ENCODE measurements at places on chromosomes 16 and 17.

GRCh38 chr16:3173892-3174617, 13.9 kb upstream of the OR1F1 start:
- no peak for DNase-seq

- DNase-seq, result no peak
Measured at GRCh38 chr17:45432405-45433158, at the start of gene ARHGAP27. Gene ARHGAP27 (minus strand): TSS chr17:45432870. CDS start chr17:45430279, 2,591 bp downstream.

GRCh38 chr17:37024181-37024637, 75.5 kb downstream of the AATF start:
- no peak for DNase-seq

DNA sequence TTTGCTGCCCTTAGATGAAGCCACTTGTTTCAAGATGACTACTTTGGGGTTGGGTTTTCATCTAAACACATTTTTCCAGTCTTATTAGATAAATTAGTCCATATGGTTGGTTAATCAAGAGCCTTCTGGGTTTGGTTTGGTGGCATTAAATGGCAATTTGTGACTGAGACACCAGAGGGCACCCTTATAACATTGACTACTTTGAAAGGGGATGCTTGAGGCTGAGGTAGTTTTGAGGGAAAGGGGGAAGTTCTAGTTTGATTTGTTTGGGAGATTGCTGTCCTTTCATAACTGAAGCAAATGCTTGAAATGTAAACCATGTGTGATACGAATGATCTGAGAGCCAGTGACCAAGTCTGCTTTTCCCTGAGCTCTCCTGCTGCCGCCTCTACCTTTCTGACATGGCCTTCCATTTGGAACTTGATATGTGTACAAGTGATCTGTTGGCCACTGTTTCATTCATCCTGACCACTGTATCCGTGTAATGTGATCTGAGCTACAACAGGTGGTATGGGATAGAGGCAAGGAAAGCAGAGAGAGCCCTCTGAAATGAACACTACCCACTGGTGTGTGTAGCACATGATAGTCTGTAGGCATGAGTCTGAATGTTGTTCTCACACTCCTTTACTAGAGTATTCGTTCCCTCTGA, 5.8 kb upstream of the RARA start:
- peak; percentile 43 for DNase-seq

- no peak for DNase-seq
Measured at GRCh38 chr16:12891836-12892235, 9.6 kb upstream of the SHISA9 start.

DNA sequence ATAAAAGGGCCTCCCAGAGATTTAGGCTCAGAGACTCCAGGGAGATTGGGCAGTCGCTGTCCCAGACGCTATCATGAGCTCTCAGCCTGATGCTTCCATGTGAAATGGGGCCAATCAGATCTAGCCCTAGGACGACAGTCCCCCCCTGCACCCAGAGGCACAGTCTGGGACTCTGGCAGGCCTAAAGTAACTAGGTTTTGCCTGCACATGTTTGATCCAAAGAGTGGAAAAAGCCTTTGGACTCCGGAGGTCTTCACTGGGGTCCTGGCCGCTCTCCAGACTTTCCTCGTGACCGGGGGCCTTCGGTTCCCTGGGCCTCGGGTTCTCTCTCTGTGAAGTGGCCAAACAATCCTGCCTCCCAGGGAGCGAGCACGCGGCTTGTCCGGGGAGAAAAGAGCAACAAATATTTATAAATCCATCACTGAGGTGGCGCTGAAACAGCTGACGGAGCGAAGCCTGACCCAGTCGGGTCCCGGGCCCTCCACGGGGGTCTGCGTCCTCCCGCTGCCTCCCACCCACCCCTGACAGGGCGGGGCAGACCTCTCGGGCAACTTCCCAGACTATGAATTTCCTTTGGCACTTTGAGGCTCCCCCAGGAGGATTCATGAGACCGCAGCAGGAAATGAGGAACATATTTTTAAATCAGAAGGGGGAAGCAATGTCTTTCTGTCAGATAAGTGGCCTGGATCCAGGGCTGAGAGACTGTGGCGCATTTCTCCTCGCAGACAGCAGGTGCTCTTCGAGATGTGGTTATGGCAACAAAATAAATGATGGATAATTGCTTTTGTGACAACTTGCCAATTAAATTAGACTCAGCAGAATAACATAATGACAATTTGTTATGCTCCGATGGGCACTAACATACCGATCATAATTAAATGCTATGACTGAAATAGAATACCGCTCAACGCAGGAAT, 38.9 kb downstream of the MRPS23 start:
- no peak for DNase-seq

DNA sequence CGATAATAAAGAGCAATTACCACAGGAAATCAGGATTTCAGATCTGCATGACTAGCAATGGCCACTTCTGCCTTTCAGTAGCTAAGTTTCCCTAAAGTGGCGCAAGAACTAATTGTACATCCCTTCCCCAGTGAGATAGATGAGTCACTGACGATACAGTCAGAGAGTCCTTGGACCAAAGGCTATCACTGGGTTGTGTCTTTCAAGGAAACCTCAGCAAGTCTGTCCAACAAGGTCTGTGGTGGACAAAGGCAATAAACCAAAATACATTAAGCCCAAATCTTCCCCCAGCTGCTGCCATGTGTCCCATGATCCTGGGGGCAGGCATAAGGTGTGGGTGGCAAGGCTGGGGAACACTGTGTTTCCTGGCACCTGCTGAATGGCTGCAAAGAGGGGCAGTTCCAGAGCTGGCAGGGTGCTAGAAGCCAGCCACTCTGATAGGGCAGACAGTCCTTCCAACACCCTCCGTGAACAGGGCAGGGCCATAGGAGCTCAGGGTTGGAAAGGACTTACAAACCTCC, 20.5 kb upstream of the MTMR4 start:
- no peak for DNase-seq

DNA sequence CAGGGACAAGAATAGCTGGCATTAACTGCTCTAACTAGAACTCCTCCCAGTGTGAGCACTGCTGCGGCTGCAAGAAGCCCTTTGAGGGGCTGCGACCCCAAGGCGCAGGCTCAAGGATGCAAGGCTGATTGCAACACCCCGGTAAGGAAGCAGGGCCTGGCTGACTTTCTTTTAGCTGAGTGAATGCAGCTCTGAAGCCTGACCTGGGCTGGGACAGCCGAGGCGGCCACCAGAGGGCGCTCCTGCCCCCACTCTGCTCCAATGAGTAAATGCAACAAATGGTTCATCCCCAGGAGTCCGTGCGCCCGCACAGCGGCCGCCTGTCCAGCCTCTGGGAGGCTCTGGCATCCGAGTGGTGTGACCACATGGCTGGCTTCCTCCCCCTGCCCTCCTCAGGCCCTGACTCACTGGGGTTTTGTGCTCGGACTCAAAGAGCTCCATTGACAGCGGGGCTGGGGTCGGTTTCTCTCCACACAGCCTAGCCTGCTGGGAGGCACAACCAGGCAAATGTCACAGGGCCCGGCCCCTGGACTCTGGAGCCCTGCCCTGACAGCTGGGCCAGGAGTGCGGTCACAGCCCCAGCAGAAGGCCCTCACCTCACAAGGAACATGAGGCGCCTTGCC, at the start of gene SMIM5:
SMIM5 (plus strand) TSS at position 572 of the 623 bp plus-strand sequence. CDS start 6,768 bp downstream, outside the sequence.
- peak; percentile 86 for DNase-seq

- DNase-seq, result peak; percentile 75
Measured at GRCh38 chr17:44350733-44351226, 5.7 kb downstream of the GRN start.

DNA sequence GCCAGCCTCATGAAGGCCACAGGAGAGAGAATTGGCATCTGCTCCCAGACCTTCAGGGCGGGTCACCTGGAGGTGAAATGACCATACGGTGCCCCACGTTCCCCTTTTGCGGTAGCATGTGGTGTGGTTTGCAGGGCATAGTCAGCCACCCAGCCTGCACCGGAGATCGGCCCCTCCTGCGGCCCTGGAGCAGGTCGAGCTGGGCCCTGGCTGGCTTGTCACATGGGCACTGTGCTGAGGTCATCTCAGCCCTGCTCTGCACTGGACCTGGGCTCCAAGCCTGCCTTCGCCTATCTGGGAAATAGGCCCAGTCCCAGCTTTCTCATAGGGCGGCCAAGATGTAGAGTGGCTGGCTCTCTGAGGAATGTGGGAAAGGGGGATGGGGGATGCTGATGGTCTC, 16.2 kb downstream of the GSE1 start:
- no peak for DNase-seq

DNA sequence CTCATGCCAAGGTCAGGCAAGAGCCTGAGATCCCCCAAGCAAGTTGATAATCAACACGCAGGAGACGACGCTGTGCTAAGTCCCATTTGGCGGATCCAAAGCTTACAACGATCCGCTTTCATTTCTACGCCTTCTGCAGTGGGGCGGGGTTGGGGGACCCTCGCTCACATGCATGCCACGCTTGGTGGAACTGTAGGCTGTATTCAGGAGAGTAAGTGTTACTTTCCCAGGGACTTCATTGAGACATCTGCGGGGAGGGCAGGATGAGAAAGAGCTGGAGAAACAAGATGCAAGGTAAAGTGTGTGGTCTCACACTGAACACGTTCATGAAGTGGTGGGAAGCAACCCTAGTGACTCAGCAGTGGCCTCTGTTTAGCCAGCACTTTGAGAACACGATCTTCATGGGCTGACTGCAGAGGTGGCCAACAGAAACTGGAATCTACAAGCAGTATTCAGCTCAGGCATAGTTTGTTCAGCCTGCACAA, 100.5 kb downstream of the XYLT1 start:
- DNase-seq, result no peak

DNA sequence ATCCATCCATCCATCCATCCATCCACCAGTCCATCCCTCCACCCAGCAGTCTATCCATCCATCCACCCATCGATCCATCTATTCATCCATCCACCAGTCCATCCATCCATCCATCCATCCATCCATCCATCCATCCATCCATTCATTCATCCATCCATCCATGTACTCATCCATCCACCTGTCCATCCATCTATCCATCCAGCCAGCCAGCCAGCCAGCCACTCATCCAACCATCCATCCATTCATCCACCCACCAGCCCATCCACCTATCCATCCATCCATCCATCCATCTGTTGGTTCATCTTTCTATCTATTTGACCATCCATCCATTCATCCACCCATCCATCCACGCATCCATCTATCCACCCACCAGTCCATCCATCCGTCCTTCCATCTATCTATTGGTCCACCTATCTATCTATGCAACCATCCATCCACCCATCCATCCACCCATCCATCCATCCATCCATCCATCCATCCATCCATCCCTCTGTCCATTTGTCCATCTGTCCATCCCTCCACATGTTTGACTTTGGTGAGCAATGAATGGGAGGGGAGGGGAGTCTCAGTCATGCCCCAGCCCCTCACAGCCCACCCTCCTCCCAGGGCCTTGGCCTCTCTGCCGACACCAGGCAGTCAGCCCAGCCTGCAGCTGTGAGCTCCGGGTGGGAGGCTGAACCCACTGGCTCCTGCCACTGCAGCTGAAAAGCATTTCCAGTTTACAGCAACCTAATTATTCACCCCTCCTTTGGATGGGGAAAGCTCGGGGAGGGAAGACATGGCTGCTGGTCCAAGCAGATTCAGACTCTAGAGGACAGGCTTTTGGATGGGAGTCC, 38.1 kb upstream of the SSTR5 start:
- DNase-seq, result no peak

DNA sequence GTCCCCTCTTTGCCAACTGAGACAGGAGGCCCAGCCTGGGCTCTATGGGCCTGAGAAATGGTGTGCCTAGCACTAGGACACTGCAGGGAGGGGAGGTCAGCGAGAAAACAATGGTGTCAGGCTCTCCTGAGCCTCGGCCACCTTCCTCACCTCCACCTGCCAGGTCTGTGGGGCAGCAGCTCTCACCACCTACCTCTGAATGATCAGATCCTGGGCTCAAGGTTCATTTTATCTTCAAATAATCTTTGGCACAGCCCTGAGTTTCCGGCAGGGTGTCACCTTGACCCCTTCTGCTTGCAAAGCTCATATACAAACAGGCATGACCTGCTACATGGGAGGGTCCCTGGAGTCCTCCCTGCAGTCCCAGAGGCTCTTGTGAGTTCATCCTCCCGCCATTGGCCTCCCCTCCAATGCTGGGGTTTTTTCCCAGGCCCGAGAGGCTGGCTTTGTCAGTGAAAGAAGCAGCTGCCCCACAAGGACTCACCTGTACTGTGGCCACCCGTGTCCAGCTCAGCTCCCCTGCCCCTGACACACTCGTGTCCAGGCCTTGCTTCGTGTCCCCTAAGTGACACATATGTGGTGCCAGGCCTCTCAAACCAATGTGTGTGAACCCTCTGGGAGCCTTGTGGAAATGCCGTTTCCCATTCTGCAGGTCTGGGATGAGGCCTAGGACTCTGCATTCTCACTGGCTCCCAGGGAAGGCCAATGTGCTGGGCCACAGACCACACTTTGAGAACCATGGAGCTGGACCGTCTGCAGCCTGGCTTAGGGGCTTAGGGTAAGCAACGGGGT, 176.8 kb upstream of the CIBAR2 start:
- DNase-seq, result no peak

- DNase-seq, result no peak
Measured at GRCh38 chr16:88804173-88804551, 573 bp downstream of the CDT1 start.

DNA sequence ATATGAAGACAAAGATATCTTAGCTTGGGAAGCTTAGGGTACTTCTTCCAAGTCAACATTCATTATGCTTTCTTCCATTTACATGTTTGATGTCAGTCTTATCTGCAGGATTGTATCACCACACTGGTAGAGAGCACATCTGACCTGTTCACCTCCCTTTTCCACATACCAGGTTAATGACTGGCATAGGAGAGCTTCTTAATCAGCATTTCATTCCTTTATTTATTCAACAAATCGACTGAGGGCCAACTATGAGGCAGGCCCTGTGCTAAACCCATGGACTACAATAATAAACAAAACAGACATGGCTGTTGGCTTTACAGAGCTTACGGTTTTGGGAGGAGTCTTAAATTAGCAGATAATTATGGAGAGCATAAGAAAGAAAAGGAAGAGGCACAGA, 378.1 kb upstream of the CDH11 start:
- DNase-seq, result no peak

DNA sequence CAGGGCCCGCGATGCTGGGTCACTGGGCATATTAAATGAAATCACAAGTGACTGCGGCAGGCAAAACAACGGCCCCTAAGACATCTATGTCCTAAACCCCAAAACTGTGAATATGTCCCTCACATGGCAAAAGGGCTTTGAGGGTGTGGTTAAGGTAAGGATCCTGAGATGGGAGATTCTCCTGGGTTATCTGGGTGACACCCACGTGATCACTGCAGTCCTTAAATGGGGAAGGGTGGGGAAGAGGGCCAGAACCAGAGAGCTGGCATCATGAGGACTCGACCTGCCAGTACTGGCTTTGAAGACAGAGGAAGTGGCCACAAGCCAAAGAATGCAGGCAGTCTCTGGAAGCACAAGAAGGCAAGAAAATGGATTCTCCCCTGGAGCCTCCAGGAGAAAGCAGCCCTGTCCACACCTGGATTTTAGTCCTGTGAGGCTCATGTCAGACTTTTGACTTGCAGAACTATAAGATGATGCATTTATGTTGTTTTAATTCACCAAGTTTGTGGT, 12.5 kb downstream of the COTL1 start:
- DNase-seq, result no peak

All from stimulated activated CD4-positive, alpha-beta T cell treated with anti-CD3 and anti-CD28 coated beads, Interleukin-4, amount 100 ng/mL, for 4 hours (primary cell).